ENCODE measurements at places on chromosomes 5 and 9.

DNA sequence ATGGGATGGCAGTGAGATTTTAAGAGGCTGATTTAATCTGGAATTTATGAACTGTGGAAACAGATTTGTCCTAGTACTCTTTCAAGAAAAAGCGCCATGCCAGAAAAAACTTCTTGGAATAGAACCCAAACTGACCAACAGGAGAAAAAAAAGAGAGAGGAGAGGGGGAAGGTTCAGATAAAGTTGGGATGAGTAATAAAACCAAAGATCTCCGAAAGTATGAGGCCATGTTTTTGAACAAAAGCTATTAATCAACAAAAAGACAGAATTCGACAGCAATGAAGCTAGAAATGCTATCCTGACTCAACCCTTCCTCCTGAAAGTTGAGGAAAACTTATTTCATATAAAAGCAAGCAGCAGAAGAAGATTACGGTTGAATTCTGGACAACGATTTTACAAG, 135.5 kb downstream of the CEMIP2 start:
- DNase-seq: no peak

GRCh38 chr5:134240421-134240962, 14.6 kb upstream of the PPP2CA start:
- no peak for DNase-seq

GRCh38 chr5:154421868-154422267, 23.9 kb upstream of the SAP30L start:
- no peak for DNase-seq

- no peak for DNase-seq
Observed at GRCh38 chr5:173832386-173832785, 55.8 kb upstream of the CPEB4 start.

DNA sequence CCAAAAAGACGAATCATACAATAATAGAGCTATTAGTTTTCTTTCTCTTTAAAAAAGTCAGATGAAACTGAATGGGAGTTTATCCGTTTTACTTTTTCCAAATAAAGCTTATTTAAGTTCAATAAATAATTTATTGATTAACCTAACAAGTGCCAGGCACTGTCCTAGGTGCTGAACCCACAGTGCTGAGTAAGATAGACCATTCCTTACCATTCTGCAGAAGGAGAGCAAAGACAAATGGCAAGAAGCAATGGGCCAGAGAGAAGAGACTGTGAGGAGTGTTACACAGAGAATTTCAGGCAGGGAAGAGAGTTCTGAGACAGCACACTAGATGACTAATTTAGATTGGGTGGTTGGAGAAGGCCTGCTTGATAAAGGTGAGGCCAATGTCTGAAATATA, 127.2 kb downstream of the AUH start:
- peak; percentile 21 for DNase-seq

DNA sequence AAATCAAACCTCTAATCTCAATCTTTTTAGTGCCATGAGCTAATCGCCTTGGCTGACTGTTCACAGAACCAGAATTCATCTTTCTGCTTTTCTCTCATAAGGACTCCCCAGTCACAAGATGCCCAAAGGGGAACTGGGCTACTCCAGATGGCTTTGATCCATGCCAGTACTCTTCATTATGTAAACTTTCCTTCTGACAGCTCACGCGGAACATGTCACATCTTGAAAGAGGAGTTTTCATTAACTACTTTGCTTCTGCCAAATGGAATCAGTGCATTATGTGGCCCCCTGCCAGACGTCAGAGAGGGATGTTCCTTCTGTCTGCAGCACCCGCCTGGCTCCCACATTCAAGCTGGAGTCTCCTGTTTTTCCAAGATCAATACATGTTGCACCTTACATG, 142.1 kb upstream of the NMUR2 start:
- DNase-seq: no peak

GRCh38 chr9:132791699-132792240, 86.3 kb downstream of the AK8 start:
- DNase-seq: no peak

GRCh38 chr5:80740999-80741398, 86.2 kb upstream of the DHFR start:
- no peak for DNase-seq

- no peak for DNase-seq
Observed at GRCh38 chr9:89448381-89448780, 49.5 kb downstream of the SEMA4D start.

- no peak for DNase-seq
Observed at GRCh38 chr5:9059920-9060691, 485.8 kb downstream of the SEMA5A start.

GRCh38 chr9:124206391-124206790, 51.4 kb upstream of the NEK6 start:
- DNase-seq: no peak

DNA sequence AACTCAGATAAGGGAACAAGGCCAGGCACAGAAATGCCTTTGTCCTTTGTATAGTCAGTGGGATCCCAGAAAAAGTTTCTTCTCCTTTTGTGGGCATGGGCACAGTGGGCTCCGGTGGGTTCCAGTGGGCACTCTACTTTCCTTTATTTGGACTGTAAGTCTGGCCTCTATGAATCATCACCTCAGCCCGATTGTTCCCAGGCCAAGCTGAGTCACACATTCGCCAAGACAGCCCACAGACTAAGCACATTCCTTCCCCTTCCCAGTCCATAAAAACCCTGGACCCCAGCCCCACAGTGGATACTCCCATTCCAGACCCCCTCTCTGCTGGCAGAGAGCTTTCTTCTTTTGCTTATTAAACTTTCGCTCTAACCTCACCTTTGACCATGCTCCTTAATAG, 165.0 kb downstream of the FBXL17 start:
- DNase-seq: no peak

GRCh38 chr9:138060365-138060764, 182.8 kb downstream of the CACNA1B start:
- no peak for DNase-seq

DNA sequence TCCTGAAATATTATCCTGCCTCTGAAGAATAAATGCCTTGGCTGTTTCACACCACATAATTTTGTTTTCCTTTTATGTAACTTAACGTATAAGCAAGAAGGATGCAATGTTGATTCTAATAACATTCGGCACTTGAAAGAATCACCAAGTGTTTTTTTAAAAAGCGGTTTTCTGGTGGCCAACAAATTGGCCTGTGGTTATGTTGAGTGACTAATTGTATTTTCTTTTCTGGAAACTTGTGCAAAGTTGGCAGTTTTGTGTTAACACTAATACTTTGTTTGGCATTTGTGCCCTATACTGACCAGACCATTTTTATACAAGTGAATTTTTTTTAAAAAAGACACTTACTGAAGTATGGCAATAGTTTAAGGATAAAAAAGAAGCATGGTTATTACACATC, 452.7 kb downstream of the BNC2 start:
- DNase-seq: no peak

DNA sequence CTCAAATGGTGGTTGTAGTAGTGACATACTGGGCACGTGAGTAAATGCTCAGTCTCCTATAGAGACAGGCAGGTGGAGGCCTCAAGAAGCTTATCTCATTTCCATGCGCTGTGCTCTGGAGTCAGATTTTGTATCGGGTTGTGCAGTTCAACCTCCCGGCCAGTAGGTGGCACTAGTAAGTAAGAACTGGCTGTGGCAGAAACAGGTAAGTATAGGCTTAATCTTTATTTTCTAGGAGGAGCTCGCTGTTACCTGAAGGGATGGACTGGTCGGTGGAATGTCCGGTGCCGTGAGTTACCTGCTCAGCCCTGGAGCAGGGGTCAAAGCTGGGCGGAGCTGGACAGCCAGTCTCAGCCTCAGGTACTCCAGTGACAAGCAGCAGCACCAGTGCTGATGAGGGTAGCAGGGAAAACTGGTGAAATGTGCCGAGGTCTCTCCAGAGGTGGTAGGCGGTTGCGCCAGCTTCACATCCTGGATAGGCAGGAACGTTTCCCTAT, 880.1 kb upstream of the SEMA6A start:
- peak; percentile 50 for DNase-seq

DNA sequence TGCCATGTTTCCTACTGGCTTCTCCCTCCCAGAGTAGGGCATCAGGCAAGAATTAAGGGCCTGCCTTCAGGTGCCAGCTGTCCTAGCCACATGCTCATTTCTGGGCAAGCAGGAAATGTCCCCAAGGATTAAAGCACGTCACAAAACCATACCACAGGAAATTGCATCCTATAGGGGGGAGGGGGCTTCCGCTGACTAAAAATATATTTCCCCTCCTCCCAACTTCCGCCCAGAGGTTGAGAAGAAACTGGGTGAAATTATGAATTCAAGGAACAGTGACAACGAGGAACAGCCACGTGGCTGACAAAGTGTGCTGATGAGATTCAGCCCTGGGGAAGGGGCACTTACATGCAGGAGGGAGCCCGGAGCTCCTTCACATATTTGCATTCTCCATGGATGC, 4.1 kb downstream of the HBEGF start:
- DNase-seq: peak; percentile 69
